ENCODE measurements at places on chromosomes 6 and 20.

- DNase-seq: peak; percentile 76
Observed at GRCh38 chr20:49275636-49276035, 2.2 kb downstream of the ZNFX1 start.

DNA sequence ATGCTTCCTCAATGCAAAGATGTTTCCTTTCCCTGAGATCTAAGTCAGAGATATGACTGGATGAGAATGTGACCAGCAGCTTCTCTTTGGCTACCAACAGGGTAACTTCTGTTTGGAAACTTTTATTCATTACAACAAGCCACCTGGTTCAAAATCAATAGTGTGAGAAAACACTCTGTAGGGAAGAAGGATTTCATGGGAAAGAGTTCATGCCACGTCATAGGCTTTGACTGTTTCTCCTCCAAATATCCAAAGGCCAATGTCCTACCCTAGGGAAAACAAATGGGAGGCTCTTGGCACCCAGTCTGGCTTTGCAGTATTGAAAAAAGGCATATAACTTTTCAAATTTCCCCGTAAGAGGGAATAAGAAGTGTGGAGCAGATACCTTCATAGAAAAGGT lies 245.5 kb downstream of the FNDC1 start:
- no peak for DNase-seq

- DNase-seq: peak; percentile 56
Observed at GRCh38 chr20:33803921-33804337, 7.2 kb upstream of the CHMP4B start.

DNA sequence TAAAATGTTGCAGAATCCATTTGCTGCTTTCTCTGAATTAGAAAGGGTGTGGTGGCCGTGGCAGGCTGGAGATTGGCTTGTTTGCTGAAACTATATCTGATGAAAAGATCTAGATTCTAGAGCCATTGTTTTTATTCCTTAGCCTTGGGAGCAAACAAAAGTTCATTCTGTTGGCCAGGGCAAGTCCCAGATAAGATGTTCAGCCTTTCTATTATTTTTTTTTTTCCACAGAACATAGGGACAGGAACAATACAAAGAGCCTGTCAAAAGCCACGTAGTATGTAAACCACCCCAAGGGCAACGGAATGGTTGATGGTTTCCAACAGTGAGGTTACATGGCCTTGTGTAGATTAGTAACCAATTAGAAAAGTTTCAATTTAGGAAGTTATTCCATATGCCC lies 119.9 kb upstream of the SLC22A16 start:
- no peak for DNase-seq

GRCh38 chr6:3133515-3133914 lies 15.0 kb downstream of the BPHL start:
- DNase-seq: no peak

- DNase-seq: no peak
Observed at GRCh38 chr6:88142297-88142668, 23.9 kb downstream of the CNR1 start.

DNA sequence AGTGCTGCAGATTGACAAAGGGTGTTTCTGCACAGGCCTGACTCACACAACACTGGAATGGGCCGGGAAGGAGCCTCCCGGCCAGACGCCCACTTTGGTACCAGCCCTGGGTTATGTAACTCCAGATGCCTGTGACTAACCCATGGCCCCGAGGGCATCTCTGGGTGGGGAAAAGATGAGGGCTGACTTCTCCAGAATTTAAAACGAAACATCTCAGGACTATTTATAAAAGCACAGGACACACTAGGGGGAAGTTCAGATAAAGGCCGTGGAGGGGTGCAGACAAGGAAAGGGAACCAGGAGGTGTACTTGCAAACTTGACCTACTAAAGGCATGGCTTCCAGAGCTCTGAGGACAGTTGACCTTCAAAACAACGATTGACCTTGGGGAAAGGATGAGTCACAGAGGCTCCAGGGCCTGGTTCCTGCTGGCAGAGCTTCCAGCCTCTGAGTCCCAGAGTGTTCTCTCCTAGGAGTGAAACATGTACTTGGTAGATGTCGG lies 196.9 kb downstream of the NFATC2 start:
- no peak for DNase-seq

DNA sequence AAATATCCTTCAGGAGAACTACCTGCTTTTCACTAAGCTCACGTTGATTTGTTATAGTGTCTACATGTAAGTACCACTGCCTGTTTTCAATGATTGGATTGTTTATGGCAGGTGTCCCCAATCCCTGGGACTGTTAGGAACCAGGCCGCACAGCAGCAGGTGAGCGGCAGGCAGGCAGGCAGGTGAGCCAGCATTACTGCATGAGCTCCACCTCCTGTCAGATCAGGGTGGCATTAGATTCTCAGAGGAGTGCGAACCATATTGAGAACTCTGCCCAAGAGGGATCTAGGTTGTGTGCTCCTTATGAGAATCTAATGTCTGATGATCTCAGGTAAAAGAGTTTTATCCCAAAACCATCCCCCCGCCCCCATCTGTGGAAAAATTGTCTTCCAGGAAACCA lies 303.3 kb downstream of the EYA4 start:
- DNase-seq: no peak

- DNase-seq: no peak
Observed at GRCh38 chr6:14573267-14573666, 455.7 kb downstream of the CD83 start.
